ENCODE measurements at places on chromosomes 1 and 21.
A peak's percentile ranks its signal among the peaks of the same experiment; 100 is the strongest.

DNA sequence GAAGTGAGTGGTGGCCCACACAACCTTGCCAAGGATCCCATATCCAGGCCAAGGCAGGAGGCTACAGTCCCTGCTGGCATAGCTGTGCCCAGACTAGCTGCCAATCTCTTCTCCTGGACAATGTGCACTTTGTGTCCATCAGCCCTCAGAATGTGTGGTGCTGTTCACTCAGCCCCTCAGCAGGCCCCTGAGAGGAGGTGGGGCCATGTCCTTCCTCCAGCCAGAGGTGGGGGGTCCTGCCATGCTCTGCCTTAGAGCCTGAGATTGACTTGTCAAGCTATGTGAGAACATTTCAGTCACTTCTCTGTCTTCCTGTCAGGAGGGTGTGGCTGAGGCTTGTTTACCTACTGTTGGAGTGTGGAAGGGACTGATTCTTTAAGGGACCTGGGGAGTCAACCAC, 1.4 kb downstream of the NCF2 start:
- no peak for DNase-seq

GRCh38 chr1:7207875-7208646, 422.8 kb downstream of the CAMTA1 start:
- peak; percentile 87 for DNase-seq

DNA sequence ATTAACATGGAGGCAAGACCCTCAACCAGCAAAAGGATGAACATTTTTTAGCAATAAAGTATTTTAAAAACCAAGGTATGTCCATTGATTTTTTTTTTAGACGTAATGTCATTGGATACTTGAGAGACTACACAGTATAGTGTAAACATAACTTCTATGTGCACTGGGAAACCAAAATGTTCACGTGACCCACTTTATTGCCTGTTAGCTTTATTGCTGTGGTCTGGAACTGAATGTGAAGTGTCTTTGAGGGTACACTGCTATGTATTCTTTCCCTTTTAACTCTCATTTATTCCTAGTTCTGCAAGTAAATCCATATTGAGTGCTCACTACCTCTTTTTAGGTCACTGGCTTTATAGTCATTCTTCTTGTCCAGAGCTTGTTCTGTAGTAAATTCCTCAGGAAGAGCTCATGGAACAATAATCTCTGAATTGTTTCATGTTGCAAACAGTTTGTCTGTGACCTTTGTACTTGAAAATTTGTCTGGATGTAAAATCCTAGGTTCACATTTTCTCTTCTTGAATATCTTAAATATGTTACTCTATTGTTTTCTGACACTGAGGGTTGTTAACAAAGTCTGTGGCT, 20.6 kb downstream of the ABCD3 start:
- no peak for DNase-seq

DNA sequence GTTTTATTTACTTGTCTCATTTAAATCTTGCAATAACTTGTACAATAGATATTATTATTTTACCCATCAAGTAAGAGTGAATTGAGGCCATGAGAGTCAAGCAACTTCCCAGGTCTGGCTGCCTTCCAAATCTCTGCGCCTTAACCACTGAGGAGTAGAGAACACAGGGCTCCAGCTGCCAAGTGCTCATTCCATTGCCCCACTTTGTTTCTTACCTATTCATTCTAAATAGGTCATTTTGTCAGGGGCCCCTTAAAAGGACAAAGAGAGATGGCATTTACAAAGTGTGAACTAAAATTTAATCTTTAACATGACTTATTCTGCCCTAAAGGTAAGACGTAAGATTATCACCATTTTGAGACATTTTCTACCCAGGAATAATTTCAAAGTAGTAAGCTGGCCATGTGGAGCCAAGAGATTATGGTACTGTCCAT, 3.5 kb downstream of the PPP1R15B start:
- DNase-seq = no peak

DNA sequence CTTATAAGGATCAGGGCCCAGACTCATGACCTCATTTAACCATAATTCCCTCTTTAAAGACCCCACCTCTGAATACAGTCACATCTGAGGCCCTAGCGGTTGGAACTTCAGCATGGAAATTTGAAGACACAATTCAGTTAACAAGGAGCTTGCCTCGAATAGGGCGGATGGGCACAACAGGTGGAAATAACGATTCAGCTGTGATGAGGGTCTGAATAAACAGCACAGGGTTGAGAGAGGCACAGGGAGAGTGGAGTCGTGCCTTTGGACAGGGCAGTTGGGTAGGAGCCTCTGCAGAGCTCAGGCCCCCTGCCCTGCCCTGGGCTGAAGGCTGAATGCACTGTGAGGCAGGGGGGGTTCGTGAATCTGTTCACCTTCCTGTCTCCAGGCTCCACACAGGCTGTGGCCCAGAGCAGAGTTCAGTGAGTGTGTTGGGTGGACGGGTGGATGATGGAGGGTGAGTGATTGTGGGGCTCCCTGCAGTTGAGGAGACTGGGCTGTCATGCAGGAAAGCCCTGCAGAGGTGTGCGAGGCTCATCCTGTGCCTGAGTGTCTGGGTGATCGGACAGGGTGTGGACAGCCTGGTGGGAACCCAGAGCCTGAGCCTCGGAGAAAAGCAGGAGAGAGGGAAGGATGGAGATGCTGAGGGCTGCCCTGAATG, 243.1 kb downstream of the FOXD2 start:
- peak; percentile 20 for DNase-seq

DNA sequence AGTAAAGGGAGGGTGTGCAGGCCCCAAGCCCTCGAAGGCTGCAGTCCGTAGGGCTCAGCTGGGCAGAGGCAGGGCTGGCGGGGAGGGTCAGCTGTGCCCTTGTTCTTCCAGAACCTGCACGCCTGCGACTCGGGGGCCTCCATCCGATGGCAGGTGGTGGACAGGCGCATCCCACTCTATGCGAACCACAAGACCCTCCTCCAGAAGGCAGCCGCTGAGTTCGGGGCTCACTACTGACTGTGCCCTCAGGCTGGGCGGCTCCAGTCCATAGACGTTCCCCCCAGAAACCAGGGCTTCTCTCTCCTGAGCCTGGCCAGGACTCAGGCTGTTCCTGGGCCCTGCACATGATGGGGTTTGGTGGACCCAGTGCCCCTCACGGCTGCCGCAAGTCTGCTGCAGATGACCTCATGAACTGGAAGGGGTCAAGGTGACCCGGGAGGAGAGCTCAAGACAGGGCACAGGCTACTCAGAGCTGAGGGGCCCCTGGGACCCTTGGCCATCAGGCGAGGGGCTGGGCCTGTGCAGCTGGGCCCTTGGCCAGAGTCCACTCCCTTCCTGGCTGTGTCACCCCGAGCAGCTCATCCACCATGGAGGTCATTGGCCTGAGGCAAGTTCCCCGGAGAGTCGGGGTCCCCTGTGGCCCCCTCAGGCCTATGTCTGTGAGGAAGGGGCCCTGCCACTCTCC, 13.6 kb upstream of the LRRC3 start:
- no peak for DNase-seq

GRCh38 chr1:56957931-56958330, 7.9 kb downstream of the C8B start:
- no peak for DNase-seq

- no peak for DNase-seq
Observed at GRCh38 chr1:155241841-155242264, 13.4 kb downstream of the ENTREP3 start.

DNA sequence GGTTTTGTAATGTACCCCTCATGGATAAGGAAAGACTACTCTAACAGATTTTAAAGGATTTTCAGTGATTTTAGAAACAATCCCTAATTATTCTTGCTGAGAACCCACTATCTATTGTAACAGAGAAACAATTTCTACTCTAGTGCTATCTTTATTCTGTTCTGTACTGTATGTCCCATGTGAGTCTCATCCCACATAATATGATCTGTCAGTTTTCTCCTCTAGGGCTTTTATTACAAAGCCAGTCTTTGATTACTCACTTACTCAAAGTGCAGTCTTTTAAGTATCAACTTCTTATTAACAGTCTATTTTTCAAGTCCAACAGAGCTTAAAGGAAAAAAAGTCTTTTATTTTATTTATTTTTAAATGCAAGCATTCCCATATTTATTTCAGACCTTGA, 54.8 kb downstream of the CTH start:
- DNase-seq = no peak

DNA sequence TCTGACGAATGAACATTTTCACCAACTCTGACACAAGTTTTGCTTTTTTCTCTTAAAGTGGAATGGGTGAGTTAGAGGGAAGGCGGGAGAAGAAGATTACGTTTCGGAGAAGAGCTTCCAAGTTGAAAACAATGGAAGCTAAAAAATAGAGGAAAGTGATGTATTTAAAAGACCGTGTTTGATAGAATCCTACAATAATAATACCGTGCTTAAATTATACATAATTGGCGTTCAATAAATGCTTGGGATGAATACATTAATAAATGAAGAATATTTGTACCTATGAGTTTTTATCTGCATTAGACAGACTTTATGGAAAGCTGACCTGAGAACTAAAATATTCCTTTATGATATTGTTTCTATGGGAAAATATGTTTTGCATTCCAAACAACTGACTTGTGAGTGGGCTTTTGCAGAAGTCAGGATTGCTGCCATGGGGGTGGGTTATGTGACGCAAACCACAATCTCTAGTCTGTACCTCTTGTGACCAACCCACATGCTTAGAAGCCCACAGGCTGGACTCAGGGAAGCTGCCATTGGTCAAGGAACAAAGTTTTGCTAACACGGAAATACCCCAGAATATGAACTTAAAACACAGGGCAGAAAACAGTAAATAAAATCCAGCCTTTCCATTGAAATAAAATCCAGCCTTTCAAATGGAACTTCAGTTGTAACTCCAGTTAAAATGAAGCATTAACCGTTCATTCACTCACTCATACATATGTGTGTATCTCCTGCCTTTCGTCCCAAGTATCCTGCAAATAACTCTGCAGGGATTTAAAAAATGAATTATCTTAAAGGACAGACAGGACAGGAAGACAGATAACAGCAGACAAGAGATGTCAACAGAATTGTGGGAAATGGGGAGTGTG, 21.3 kb upstream of the ATF3 start:
- DNase-seq = no peak

DNA sequence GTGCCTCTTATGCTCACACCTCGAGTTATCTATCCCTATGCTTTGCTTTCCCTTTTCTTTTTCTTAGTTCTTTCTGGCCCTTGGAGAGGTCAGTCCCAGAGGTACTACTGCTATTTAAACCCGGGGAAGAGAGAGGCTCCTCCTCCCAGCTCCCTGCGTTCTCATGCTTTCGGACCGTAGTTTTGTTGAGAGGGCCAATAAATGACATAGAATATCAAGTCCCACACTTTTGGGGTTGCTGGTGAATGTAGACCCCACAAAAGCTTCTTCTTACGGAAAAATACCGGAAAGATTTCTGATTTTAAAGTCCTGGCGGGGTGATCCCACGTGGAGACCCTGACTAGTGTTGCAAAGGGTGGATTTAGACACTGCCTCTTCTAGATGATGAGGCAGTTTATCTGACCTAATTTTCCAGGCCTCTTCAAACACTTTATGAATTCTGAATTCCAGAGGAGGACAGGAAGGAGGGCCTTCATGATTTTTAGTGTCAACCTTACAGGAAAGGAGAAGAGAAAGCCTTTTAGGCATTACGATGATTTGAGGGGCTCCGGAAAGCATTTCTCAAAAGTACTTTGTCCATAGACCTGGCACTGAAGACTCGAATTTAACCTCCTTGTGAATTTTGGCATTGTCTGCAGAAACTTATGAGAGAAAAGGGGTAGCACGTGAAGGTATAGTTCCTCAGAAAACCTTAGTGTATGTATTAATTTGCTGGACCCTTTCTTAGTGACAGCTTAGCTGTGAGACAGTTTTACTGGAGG, 694 bp downstream of the TMEM167B start:
- no peak for DNase-seq

DNA sequence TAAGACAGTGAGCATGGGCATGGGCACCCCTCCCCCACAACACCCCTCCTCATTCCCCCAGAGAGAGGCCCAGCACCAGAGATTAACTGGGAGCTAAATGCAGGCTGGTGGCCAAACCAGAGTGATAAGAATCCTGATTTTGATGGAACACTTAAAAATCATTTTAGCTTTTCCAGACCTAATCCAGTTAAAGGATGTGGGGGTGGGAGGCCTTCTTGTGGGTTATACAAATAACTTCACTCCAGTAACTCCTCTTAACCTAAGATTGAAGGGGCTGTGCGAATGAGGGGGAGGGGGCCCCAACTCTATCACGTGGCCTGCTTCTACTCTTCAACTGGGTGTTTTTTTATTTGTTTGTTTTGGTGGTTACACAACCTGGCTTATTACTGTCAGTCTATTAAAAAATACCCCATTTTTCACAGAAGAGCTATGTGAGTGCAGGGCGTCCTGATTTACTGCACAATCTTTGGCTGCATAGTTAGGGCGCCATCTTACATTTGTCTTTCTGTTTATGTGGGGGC, 398.1 kb upstream of the LYPLAL1 start:
- no peak for DNase-seq

DNA sequence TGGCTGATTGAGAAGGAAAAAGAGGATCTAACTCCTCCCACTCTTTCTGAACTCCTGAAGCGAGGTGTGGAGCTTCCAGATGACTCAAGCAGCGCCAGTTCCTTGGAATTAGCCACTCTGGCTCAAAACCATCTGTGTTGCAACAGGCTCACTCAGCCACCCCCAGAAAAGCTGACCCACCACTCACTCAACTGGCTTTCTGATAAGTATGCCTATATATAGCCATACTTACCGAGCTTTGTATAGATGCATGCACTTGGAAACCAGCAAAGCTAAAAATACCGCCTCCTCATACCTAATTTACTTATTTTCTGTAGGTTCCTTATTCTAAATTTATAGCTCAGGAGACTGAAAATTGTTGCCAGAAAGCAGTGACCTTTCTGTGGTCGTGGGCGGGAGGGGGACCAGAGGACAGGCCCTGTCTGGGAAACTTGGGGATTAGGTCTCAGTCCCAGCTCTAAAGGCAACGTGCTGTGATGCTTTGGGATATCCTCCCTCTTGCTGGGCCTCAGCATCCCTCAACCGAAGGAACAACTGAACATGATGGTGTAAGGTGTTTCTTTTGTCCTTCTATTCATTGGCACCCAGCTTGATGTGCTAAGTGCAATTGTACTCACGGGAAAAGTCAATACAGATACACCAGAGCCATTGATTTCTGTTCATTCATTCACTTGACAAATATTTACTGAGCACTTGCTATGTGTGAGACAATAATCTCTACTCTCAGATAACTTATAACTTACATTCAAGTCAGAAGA, 65.7 kb downstream of the NENF start:
- no peak for DNase-seq

GRCh38 chr21:45827302-45827692, 154.3 kb upstream of the COL6A1 start:
- DNase-seq = no peak

DNA sequence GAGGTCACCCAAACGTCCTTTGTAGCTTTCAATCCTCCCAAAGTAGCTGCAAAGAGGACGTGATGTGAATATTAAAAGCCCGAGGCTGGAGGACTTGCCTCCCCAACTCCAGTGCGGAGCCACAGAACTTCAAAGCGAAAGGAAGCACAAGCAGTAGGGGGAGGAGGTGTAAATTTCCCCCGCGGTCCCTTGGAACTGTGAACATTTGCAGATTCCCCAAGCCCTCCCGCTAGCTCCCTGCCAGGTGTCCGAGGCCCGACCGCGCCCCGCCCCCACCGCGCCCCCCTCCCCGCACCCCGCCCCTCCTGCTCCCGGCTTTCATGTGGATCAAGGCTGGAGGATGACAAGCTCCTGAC, 41.5 kb upstream of the HAO2 start:
- DNase-seq = peak; percentile 92

- no peak for DNase-seq
Observed at GRCh38 chr21:46468108-46468774, 9.6 kb downstream of the DIP2A start.

- no peak for DNase-seq
Observed at GRCh38 chr1:200971428-200971903, 52.0 kb downstream of the KIF21B start.

- no peak for DNase-seq
Observed at GRCh38 chr1:150106341-150106740, 38.8 kb downstream of the VPS45 start.
